ENCODE measurements at places on chromosomes 7 and 10.

GRCh38 chr7:128264477-128264876, 23.4 kb downstream of the LEP start:
- peaks cover 2% of the 10 kb centered on the region for H3K27me3 ChIP-seq
- H3K36me3 ChIP-seq, result no peaks in the 10 kb centered on the region
- no peak overlapping the region for H3K4me3 ChIP-seq
- peaks cover 51% of the 10 kb centered on the region for H3K4me1 ChIP-seq
- no peak for DNase-seq

DNA sequence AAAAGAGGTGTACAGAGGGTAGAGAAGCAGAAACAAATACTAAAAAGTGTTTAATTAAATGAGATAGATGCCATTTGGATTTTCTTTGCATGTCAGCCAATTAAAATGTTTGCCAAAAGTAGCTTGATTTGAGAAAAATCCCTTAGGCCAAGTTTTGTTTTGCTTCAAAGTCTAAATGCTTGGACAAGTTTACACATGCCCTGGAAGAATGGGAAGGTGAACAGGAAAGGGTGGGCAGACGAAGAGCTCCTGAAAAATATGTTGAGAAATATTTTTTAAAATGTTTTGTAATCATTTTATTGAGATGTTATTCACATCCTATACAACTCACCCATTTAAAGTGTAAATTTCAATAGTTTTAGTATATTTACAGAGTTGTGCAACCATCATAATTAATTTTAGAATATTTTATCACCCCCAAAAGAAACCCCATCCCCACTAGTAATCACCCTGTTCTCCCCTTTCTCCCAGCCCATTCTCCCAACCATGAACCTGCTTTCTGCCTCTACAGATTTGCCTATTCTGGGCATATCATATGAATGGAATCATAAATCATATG, 98.5 kb upstream of the ANK3 start:
- no peaks in the 10 kb centered on the region for H3K27me3 ChIP-seq
- no peaks in the 10 kb centered on the region for H3K36me3 ChIP-seq
- no peak overlapping the region for H3K4me3 ChIP-seq
- no peak for DNase-seq
- H3K4me1 ChIP-seq, result peaks cover 3% of the 10 kb centered on the region
- H3K27ac ChIP-seq, result 0 out of 2 replicates have a peak overlapping the region, but pooled peaks have one; percentile 7

DNA sequence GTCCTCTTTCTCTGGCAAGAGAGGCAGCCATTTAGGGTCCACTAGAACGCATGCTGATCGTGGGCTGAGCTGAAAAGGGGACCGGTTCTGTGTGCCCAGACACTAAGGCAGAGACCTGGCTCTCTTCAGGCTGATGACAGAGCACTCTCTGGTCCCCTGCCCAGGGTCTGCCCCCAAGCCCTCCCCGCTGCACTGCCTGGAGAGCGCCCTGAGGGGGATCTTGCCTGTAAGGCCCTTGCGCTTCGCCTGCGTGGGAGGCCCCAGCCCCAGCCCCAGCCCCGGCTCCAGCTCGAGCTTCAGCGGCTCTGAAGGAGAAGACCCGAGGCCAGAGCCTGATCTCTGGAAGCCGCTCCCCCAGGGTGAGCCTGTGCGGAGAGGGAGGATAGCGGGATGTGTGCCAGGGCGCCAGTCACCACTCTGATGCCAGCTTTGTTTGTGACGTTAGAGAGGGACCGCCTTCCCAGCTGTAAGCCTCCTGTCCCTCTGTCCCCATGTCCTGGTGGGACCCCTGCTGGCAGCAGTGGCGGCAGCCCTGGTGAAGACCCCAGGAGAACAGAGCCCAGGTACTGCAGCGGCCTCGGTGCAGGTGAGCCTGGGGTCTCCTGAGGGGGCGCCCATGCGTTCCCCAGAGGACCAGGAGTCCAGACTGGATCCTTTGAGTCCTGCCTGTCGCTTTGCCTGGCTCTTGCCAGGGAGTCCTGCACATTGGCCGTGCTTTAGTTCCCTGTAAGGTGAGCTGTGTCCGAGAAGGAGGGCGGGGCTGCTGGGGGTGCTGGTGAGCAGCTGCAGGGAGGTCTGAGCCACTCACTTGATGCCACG, 43.2 kb downstream of the ZNF467 start:
- peaks cover 10% of the 10 kb centered on the region for H3K36me3 ChIP-seq
- H3K4me1 ChIP-seq, result no peaks in the 10 kb centered on the region
- DNase-seq, result no peak
- H3K4me3 ChIP-seq, result no peak overlapping the region

GRCh38 chr7:88243345-88243909, 23.6 kb upstream of the SRI start:
- no peaks in the 10 kb centered on the region for H3K27me3 ChIP-seq
- no peak overlapping the region for H3K4me3 ChIP-seq
- peaks cover 5% of the 10 kb centered on the region for H3K4me1 ChIP-seq
- DNase-seq, result no peak

All from WTC11 (cell line).